RWPE1 (cell line): ENCODE measurements at places on chromosomes 12 and 14.

DNA sequence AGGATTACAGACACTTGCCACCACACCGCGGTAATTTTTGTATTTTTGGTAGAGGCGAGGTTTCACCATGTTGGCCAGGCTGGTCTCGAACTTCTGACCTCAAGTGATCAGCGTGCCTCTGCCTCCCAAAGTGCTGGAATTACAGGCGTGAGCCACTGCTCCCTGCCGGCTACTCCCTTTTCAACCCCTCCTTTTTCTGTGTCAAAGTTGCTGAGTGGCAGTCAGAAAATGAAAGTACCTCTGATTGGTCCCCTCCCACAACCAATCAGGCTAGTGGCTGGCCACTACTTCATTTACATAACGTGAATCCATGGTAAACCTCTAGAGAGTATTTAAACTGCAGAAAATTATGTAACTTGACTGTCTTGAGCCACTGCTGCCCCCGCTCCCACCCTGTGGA, 5.9 kb downstream of the RESF1 start:
- no peak for DNase-seq

GRCh38 chr14:50230701-50231474, 490 bp downstream of the SOS2 start:
- peak; percentile 45 for DNase-seq

- no peak for DNase-seq
Measured at GRCh38 chr14:58541633-58542022, 96.1 kb upstream of the DACT1 start.

DNA sequence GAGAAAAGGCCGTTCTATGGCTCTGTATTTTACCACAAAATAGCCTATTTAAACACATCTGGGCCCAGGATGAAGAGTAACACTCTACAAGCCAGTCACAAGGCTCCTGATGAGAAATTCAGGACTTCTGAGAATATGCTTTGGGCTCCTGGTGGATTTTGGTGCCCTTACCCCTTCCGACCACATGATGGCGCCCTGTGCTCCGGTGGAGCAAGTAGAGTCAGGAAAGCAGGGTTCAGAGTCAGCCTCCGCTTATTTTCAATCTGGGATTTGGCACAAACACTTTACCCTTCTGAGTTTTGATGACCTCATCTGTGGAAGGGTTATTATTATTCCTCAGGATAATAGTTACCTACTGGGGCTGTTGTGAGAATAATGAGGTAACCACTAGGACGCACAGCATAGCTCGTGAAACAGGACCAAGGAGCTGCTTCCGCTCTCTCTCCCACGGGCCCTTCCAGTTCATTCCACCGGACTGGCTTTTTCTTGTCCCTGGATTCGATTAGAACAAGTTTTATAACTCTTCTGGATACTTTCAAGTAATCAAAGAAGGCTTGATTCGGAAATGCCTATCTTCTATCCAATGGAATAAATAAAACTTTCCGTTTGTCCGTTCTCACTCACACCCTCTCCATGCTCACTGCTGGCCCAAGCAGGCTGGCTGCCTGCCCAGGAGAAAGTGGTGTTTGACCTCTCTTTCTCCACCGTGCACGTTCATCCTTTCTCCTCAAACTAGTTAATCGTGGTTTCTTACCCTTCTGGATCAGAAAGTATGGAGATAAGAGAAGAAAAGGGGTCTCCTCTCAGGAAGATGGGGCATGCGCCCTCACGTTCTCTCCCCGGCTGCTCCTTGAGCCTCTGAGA, 104.6 kb downstream of the GALC start:
- no peak for DNase-seq

DNA sequence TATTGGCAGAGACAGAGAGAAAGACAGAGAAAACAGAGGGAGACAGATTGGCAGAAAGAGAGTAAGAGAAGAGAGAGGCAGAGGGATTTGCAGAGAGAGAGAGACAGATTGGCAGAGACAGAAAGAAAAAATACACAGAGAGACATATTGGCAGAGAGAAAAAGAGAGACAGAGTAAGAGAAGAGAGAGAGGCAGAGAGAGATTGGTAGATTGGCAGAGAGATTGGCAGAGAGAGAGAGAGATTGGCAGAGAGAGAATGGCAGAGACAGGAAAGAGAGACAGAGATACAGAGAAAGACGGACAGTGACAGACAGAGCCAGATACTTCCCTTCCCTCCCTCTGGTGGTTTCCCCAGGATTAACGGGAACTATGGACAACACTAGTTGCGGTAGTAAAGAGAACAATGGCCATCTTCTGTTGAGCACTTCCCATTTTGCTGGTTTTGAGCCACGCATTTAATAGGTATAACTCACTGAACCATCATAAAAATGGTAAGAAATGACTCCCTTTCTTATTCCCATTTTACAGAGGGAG, 2.6 kb upstream of the NOS1 start:
- no peak for DNase-seq

DNA sequence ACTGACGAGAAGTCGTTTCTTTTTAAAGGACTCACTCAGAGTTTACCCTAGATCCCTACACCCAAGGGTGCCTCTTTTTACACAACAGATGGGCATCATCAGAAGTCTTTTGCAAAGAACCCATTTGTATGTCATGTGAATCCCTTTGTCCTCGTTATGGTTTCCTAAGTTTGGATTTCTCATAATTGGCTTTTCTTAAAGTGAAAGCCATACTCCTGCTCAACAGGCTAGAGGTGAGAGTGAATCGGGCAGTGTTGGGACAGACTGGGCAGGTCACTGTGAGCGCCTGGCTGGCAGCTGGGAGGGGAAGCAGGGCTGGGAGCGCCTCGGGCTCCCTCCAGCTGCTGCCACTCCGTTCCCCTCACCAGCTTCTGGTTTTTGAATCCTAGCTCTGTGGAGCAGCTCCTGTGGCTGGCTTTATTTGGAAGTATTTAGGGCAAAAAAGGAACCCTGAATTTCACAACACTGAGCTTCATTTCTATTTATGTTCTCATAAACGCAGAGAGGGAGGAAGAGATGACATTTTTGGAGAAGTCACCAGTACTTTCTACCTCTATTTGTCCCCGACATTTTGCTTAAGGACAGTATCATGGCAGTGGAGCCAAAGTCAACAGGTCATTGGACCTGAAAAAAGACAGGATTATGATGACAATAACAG, 63.8 kb upstream of the ACTN1 start:
- no peak for DNase-seq

DNA sequence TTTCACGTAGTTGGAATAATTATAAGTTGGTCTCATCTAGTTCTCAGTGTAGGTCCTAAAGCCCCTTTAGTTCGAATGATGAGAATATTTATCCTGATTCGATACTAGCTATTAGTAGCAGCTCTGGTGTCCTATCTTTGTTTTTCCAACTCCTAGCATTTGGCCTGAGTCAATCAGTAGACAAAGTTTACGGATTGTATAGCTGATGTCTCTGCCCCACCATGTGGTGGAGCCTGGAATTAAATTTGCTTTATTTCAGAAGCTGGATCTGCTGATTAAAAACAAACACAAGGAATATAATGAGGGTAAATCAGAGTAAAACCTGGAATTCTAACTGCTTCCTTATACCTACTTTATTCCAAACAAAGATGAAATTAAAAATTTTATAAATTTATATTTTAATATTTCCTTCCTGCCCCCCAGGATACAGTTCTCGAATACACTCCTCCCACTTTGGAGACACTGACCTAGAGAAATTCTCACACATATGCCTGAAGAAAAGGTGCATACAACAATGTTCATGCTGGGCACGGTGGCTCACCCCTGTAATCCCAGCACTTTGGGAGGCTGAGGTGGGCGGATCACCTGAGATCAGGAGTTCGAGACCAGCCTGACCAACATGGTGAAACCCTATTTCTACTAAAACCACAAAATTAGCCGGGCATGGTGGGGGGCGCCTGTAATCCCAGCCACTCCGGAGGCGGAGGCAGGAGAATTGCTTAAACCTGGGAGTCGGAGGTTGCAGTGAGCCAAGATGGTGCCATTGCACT, 7.6 kb upstream of the BRMS1L start:
- peak; percentile 57 for DNase-seq

DNA sequence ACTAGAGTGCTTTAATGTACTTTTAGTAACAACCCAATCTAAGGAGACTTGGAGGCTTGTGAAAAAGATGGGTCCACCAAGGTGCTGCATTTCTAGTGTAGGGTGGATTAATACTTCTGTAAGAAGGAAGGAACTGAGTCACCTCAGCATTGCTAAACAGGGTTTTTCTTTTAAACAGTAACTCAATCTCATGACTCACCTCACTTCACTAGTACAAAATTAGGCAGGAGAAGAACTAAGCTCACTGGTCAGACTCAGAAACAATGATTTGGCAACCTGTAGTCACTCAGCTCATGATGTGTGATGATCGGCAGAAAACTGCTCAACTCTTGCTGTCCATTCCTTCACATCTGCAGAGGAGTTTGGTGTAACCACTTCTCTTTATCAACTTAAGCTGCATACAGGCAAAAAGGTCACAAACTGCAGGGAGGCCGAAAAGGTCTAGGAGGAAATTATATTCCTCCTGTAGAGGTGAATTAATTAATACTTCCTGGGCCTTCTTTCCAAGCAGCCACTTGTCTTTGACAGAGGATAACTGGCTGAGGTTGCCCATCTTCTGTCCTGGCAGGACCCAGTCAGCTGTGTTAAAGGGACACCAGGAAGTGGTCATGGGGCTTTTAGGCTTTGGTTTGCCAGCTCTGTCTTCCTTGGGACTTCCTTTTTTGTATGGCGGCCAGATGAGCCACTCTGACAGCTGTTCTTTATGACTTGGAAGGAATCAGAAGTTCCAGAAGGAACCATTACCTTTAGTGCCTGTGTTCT, 466.9 kb downstream of the FUT8 start:
- peak; percentile 59 for DNase-seq
